SHP77 treated with DMSO at 0.1 percent for 48 hours (cell line): ENCODE measurements at places on chromosomes 2 and 18.
A peak's percentile ranks its signal among the peaks of the same experiment; 100 is the strongest.

DNA sequence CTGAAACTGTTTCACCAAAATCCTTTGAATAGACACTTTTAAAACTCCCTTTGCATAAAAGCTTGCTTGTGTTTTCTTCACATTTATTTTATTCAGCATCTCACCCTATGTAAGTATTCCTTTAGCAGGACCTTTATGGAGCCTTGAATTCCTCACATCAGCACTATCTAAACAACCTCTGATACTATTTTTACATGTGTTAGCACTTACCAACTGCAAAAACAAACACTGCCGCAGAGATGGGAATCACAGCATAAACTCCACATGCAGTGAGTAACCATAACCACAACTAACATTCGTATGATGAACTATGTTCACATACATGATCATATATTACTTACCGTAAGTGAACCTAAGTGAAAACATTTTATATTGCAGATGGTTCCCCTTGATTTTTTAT lies 15.4 kb downstream of the FBXO15 start:
- no peak for DNase-seq

- peak; percentile 34 for DNase-seq
Measured at GRCh38 chr2:239299218-239299939, 101.4 kb downstream of the HDAC4 start.

- peak; percentile 33 for DNase-seq
Measured at GRCh38 chr2:192749611-192750200, 555.0 kb upstream of the TMEFF2 start.

DNA sequence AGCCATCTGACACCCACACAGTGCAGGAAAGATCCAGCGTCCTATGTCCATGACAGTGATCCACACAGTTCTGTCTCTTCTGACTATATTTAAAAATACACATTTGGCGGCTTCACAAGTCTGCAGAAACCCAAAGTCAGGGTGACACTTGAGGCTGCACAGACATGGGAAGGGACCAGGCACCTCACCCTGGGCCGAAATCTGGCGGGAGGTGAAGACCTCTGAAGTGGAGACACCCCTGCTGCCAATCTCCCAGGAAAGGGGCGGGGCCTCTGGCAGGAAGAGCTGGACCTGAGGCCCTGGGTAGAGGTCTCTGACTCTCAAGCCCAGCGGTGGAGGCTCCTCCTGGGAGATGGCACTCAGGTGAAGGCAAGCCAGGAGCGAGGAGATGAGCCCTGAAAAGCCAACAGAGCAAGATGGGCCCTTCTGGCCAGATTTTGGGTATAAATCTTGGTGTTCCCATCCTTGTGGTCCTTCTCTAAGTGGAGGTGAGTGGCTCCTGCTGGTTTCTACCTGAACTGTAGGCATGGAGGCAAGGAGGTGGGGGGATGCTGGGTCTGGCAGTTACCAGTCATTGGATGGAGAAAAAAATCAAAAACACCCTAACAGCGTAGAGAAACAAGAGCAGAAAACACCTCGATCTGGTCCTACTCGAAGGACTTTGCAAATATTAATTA lies 248.4 kb downstream of the HDAC4 start:
- no peak for DNase-seq

DNA sequence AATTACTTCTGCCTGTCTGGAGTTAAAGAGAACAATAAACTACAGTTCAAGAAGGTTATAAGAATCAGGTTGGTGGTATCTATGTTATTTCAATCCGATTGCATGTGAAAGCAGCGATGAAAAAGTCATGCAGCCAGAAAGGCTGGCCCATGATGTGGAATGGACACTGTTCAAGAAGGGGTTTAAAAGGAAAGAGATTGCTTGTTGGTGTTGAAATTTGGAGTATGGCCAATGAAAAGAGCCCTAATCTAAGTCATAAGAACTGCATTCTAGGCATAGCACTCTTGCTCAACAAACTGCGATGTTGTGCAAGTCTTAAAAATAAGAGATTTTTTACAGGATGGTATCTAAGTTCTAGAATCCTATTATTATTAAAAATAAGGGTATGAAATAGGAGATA lies 61.3 kb downstream of the EFEMP1 start:
- DNase-seq, result no peak

DNA sequence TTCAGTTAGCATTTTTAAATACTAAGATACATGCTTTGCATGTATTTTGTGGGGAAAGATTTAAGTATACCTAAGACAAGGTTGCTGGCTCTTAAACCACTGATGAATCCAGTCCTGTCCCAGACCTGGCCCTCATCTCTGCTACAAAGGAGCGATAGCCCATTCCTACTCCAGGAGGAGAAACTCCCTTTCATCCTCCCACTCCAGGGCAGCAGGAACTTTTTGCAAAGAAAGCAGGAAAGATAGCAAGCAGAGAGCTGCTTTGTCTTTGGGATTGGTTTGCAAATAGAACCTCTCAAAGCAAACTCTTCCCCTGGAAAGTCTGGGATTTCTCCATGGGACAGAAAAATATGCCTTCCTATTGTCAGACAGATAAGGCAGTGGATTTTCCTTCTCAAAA lies 43.6 kb upstream of the COPS8 start:
- DNase-seq, result no peak

- no peak for DNase-seq
Measured at GRCh38 chr2:166673986-166674385, 179.9 kb upstream of the SCN7A start.

DNA sequence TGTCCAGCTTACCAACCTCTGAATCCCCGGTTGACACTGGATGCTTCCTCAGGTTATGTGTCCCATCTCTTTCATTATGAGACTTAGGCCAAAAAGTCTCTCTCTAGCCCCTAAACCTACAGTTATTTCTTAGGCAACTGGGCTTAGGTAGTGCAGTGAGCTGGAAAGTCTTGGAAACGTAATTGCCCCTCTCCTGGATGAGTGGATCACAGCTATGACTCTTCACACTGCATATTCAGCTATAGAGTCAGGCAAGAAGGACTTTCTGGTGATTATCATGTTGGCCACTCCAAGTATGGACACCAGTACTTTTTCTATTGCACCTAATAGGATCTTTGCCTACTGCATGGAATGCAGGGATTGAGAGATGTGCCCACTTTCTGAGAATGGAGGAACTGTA lies 458.3 kb upstream of the CELF4 start:
- DNase-seq, result no peak

DNA sequence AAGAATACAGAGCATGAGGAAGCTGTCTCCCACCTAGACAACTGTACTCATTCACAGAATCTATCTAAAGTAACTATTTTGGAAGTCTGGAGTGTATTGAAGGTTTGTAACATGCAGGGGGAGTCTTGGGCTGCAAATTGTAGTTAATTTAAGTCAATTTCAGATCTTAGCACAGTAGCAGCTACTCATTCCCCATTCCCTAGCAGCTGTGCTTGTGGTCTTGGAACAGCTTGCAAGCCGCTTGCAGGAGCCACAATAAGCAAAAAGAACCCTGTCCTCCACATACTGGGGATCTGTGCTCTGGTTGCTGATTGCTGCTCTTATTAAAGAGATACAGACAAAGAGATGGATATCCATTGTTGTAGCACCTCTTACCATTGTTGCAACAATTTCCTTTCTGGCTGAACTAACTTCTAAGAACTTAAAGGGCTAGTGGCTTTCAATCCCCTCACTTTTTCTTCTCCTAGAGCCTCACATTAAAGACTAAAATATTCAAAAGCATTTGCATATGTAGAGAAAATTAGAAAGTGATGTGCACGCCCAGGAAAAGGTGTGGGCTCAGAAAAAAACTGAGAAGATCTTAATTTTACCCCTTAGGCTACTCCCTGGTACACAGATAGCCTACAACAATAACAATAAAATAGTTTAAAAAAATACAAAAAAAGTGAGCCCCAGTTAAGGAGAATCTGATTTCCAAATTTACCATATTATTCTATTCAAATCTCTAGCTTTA lies 1775.1 kb upstream of the PIK3C3 start:
- DNase-seq, result no peak

DNA sequence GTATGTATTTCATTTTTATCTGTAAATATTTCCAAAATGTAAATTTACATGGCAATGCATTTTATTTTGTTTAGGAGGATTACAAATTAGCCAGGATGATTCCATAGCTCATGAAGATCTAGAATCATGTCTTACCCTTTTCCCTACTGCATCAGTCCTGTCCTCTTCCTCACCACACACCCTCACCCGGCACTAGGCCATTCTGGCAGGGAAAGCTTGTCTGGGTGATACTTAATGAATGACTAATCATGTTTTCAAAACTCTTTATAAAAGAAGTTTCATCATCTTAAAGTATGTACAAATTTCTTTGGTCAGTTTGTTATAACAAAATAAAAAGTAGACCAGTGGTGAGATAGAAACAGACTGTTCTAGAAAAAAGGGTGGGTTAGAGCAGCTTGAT lies 283.3 kb upstream of the VWC2L start:
- no peak for DNase-seq

GRCh38 chr2:178330175-178331017 lies 120.6 kb downstream of the PRKRA start:
- DNase-seq, result no peak

DNA sequence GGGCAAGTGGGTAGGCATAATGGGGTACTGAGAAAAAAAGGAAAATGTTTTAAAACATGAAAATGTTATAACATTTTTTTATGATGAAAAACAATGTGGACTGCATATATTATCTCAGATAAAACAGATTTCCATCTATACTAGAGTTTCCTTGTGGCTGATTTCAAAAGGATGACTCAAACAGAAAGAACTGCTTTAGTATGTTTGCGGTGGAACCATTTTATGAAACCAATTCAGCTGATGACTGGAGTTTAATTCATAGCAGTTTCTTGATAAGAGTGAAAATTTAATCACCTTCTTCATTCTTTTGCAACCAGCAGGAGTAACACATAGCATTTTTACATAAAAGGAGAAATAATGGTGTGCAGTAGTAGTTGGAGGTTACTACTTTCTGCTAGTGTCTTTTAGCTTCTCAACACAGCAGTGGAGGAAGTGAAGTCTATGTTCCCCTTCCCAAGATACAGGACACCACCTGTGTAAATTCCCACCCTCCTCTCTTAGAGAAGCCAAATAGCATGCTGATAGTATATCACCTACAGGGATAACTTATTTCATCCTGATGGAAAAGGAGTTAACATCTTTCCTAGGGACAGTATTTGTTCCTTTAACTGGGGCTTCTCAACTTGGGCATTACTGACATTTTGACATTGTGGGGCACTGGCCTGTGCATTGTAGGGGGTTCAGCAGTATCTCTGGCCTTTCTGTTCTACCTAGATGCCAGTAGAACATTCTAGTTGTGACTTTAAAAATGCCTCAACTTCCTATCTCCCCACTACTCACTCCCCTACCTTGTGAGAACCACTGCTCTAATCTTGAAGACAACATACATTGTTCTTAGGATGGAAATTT lies 29.9 kb downstream of the PELI1 start:
- DNase-seq, result no peak

DNA sequence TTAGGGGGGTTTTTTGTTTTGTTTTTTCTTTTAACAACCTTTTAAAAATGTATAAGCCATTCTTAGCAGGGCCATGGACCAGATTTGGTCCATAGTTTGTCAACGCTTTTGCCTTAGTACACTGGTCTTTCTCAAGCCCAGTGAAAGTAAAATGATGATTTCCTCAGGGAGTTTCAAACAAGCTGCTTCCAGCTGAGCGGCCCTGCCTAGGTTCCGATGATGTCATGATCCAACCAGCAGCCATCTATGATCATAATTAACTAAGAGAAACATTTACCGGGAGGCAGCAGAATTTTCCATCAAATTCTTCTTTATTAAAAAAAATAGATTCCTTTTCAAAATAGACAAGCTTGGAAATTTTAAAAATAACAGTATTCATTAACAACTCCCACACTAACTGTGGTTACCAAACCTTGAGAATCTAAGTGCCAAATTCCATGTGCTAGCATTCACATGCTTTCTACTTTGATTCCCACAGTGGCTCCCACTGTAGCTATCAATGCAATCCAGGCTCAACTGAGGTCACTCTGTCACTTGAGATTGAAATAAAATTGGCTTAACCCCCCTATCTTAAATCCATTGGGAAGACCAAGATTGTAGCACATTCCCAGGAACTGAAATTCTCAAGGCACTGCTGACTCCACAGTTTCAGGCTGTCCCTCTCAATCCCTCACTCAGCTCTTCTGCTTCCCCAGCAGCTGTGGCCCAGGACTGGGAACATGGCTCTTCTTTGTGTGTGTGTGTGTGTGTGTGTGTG lies 148.9 kb downstream of the RNF152 start:
- no peak for DNase-seq

DNA sequence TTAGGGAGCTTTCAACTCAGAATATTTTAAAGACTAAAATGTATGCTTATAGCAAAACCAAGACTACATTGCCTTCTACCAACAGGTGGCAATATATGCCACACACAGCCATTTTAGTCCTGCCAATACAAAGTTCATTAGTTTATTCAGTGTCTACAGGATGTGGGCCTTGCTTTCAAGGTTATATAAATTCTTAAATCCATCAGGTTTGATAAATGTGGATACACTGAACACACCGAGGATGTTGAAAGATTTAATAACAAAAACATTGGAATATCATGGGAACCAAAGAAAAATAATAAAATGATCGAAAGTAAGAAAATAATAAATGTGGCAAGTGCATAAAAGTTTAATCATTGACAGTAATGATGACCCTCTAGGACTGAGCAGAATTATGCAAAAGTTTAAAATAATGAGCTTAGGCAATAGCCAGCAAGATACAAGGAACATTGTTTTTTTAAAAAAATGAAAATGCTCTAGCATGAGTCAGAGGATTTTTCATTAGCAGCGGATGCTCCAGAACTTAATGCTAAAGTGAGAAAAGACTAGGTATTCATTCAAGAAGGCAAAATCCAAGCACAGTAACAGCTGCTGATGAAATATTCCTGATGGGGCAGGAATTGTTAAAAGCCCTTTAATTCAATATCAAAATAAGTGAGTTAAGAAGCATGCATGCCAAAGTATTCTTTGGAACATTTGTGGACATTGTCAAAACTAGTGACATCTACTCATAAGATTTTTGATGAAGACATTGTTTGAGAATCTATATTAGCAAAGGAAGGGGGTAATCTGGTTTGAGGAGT lies 14.2 kb downstream of the SCN9A start:
- no peak for DNase-seq

- no peak for DNase-seq
Measured at GRCh38 chr2:217711188-217711587, 291.6 kb downstream of the TNS1 start.

DNA sequence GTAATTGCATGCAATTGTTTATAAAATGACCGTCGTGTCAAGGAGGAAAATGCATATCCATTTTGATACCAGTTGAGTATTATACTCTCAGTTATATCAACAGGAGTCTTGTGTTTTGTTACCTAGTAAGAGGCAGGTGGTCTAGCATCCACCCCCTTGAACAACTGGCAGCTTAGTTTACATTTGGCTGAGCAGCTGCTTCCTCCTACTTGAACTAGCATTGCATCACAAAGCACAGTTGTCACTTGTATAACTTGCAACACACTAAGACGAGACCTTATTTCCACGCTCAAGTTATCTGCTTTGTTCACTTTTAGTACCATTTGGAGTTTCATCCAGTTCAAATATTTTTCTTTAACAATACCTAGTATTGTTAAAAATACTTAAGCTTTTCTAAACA lies 75.4 kb upstream of the UBE2E3 start:
- DNase-seq, result peak; percentile 97
